ENCODE measurements at places on chromosomes 7 and 10.

DNA sequence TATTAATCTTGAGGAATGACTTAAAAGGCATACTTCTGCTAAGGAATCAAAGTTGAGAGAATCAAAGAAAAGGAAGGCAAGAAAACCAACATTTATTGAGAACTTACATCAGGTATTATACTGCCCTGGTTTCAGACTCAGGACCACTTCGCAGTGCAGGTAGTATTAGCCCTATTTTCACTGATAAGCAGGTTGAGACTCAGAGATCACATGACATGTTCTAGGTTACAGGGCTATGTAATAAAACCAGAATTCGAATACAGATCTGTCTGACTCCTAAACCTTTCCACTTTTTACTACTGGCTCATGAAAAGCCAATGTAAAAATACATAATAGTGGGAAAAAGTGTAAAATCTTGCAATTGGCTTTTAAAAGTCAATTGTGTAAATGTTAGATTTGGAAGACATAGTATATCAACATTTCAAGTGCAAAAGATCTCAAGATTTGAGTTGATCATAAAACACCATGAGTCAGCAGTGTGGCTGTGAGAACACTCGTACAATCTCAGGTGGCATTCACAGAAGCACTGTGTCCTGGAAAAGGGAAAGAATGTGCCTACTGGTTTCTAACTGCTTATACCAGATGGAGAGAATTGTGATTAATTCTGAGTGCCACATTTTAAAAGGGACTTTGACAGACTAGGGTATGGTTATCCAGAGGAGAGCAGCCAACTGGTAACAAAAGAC is 195.8 kb upstream of the MKLN1 start:
- no peak for DNase-seq

- peak; percentile 31 for DNase-seq
Measured at GRCh38 chr10:92699193-92699517, 9.4 kb downstream of the HHEX start.

DNA sequence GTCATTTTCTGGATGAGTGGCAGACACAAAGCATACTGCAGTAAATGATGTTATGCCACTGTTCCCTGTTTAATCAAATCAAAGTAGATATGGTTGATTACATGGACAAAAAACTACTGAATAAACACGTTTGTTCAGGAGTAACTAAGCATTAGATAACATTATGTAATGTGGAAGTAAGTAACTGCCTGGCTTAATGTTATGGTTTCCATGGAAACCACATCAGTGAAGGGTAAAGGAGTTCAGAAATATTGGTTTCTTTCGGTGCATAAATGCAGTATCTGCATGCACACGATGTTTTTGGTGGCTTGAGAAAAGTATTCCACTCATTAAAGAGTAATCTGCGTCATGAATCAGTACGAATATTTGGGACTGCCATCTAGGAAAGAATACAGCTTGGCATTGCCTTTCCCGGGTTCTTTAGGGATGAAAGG is 131.3 kb upstream of the PRKCQ start:
- DNase-seq: no peak

DNA sequence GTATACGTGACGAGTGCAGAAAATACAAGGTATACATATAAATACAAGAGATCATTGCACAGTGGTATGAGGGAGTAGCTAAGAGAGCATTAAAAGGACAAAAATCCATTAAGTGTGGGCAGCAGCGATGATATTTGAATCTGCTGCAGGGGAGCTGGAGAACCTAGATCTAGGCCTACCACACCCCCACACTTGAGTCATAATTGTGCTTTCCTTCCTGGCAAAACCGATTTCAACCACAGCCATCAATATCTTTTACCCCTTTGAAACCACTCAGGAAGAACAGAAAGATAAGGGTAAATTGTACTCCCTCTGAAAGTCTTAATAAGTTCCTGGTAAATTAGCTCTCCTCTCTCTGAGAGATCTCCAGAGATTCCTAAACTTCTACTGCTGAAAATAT is 345.0 kb downstream of the SORCS1 start:
- DNase-seq: no peak

GRCh38 chr10:132290631-132291030 is 17.1 kb downstream of the STK32C start:
- DNase-seq: no peak

GRCh38 chr7:142897691-142898090 is 12.1 kb upstream of the TRPV6 start:
- DNase-seq: no peak

- DNase-seq: no peak
Measured at GRCh38 chr7:672891-673290, 53.6 kb upstream of the DNAAF5 start.

All from GM20000 (cell line).